ENCODE measurements at places on chromosomes 2 and 18. TPM values are rescaled to one million over a fixed set of nuclear protein-coding genes. Genes with fewer than 3 reads are reported as not detected.

GRCh38 chr2:100320547-100321178 lies 1.6 kb downstream of the LONRF2 start:
- DNase-seq = no peak

GRCh38 chr2:241724975-241725870 lies 9.2 kb upstream of the D2HGDH start:
- no peak for DNase-seq

- peak; percentile 91 for DNase-seq
These were observed 33.4 kb upstream of the KLHL29 start for GRCh38 chr2:23351388-23352141.

Gene YIPF4
- total RNA-seq = 48.5 TPM

Gene EML4
- 82.7 TPM for total RNA-seq

DNA sequence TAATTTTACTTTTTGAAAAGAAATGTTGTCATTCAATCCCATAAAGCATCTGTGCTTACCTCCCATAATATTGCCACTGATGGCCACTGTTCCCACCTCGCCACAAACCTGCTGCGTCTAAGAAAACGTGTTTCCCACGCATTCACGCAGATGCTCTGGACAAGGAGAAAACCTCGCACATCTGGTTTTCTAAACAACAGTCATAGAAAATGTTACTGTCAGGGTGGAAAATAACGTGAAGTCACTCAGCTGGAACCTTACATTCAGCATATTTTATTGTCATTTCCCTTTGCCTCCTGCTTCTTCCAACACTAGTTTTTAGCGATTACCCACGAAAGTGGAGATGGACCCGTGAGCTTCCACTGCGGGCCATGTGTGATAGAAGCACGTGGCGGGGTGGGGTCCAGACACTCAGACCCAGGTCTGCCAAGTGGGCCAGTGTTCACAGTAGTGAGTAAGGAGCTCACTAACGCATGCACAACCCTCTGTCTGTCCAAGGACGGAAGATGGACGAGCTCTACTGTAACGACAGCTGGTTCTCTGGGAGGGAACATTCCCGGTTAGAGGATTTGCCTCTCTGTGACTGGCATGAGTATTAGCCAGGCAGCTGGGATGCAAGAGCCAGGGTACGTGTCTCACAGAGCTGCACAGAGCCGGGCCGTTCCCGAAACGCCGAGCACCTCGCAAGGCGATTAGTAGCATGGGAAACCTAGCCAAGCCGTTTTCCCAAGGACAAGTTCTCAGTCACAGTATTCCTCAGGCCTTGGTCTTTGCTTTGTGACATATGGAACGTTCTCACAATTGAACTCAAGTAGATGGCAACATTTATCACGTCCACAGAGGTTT lies 94.5 kb downstream of the MTCL1 start:
- no peak for DNase-seq

DNA sequence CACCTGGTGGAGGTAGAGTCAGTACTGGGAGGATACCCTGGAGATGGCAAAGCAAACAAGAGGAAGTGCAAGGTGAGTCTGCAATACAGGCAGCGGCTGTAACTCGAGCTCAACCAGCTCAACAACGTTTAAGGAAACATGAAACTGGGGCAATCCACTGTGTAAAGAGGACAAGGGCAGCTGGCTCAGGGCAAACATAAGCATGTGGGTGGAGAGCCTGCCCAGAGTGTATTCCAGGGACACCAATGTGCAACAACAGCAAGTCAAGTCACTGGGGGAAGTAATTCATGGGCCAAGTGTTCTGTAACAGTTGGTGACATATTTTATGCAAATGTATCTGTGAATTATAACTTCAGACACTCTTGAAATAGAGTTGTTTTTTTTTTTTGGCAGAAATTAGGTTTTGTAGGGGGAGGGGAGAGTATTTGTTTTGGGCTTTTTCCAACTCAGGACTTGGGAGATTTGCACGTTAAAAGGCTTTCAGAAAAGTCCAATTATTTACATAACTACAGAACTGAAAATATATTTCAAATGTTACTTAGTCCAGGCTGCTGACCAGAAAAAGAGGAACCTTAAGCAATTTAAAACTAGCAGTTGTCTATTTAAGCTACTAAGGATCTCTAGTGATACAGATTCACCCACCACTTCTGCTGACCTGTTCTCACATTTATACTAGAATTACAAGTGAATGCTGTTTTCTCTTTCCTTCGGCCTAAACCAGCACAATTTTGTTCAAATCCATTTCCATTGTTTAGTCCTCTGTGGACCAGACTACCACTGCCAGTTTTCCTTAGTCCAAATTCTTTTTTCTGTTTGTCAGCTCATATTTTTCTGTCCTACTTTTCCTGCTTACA lies 18.6 kb downstream of the NRXN1 start:
- DNase-seq = peak; percentile 57

Gene PLGLB1
- total RNA-seq = 0.92 TPM

- DNase-seq = peak; percentile 30
These were observed 52.2 kb upstream of the BCL2L11 start for GRCh38 chr2:111068435-111069058.
